ENCODE measurements at places on chromosomes 6 and 20.

DNA sequence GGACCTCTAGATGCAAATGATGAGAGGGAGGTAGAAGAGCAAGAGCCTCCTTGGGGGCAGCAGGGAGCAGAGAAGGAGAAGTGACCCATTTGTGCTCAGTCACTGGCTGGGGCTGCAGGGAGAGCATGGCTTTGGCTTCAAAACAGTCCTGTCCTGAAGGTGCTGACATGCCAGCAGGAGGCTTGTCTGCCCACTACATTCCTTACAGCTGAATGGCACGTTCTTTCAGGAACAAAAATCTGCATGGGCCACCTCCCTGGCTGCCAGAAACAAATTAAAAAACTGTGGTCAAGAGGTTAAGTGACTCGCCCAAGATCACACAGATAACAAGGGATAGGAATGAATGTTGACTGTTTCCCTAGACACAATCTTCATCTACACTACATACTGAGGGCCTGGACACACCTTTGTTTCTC, 188.8 kb downstream of the HIVEP2 start:
- no peak for DNase-seq

DNA sequence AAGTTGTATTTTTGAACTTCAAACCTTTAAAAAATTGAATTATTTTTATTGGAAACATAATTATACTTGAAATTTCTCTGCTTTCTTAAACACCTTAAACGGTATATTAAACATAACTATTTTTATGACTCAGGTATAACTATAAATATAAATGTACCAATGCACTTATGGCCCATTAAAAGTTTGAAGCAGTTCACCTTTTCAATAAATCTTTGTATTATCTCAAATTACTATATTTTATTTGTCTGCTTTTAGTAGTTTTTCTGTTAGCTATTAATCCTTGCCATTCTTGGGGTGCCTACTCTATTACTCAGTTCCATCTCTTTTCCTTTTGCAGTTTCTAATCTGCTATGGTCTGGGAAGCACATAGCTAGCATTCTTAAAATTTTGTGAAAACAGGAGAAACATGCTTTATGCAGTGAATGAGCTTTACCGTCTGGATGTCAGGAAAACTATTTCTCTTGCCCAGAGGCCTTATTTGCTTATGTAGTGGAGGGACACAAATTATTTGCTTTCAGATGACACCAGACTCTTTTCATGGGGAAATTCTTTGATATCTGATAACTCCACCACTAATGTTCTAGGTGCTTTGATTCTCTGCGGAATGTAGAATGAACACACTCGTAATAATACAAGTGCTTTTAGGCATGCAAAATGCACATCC, 378.9 kb upstream of the CITED2 start:
- no peak for DNase-seq

GRCh38 chr6:150586850-150587359, 12.8 kb upstream of the PLEKHG1 start:
- no peak for DNase-seq

- no peak for DNase-seq
Observed at GRCh38 chr6:25706314-25707014, 48.1 kb upstream of the SLC17A4 start.

DNA sequence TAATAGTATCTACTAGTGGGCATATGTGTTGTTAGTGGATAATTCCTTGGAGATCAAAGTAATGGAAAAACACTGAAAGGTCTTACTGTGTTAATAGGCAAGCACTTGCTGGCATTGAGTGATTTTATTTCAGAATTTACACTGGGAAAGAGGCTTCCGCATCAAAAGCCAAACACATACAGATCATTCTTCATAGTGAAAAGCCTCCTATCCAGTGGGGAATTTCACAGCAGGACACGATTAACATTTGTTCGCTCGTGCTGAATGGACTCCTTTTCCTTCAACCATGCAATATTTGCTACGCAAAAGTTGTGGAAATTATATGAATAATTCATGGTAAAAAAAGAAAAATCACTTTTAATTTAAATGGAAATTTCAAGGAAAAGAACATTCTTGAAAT, 26.4 kb downstream of the GABRR1 start:
- DNase-seq, result no peak

- no peak for DNase-seq
Observed at GRCh38 chr6:166423051-166423745, 40.5 kb upstream of the MPC1 start.

DNA sequence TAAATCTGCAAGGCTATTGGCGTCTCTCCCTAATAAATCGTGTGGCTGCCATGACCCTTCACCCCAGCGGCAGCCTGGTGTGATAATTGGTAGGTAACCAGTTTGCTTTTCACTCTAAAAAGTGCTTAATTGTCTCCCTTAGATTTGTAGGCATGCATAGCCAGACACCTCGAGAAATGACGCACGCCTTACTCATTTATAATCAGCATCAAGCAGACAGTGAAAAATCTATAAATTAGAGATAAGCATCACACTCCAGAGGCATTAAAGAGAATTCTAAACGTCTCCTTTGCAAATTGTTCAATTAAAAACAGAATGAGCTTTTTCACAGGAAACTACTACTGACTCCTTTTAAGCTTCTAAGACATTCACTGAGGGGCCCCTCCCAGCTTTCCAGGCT, 110.2 kb upstream of the RPS6KA2 start:
- no peak for DNase-seq

DNA sequence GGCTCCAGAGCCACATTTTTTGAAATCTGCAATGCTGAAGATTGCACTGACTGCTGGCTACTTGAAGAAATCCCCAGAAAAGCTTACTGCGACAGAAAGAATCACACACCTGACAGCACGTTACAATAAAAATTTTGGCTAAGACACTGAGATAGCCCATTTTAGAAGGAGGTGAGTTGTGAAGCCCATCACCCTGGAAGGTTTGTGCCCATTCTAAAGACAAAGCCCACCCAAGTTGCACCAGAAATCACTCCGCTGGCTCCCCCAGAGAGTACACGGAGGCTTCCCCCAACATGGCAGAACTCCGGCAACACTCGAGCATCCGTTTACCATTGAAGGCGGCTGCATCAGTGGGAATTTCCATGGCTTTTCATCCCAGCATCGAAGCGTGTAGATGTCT, 29.4 kb downstream of the LPA start:
- no peak for DNase-seq

DNA sequence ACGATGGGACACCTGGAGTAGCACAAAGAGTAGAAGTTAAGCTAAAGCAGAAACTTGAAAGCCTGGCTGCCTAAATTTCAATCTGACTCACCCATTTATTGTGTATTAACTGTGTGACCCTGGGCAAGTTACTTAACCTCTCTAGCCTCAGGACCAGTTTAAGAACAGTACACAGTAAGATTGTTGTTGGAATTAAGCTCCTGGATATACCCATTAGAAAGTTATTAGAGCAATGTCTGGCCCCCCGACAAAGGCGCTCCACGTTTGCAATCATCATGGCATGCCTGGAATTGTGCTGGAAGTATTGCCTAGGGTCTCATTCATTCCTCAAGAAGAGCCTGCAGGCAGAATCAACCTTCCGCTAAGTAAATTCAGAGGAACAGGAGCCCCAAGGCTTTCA, 1.4 kb downstream of the SDC4 start:
- no peak for DNase-seq

GRCh38 chr20:51893723-51894122, 91.4 kb upstream of the SALL4 start:
- DNase-seq, result no peak

DNA sequence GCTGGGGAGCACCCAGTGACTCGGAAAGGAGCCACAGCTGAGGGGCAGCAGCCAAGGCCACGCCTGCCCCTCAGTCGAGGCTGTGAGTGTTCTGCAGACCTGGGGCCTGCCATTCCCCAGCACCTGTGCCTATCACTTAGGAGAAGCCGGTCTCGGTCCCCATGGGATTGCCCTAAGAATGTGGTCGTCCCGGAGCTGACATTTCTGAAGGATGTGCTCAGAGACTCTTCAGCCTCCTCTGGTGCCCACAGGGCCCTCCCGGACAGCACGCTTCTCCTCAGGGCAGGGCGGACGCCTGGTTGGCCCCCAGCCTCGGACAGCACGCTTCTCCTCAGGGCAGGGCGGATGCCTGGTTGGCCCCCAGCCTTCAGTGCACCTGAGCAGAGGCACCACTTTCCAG, 223.9 kb downstream of the ERMARD start:
- no peak for DNase-seq

DNA sequence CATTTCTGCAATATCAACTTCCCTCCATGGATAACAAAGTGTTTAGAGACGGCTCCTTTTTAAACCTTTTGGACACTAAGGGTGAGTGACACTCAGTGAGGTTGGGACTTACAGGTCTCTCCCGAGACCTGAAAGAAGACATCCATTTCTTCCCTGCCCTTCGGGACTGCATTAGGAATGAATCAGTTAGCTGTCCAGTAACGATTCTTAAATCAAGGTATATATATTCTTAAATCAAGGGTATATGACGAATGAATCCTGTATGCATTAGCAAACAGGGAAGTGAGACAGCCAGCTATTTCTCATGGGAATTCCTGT, 52.9 kb downstream of the EDN1 start:
- no peak for DNase-seq

GRCh38 chr20:20894753-20895152, 182.3 kb upstream of the RALGAPA2 start:
- no peak for DNase-seq

DNA sequence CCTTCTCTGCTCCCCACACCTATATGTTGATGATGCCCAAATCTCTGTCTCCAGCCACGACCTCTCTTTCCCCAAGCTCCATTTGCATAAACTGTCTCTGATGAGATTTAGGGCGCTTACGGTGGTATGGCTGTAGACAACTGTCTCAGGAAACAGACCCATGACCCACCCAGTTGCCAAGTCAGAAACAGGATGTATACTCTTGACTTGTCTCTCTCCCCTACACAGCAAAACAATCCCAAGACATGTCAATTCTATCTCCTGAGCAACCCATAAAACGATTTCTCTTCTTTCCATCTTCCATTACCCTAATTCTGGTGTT, 13.9 kb downstream of the GNL1 start:
- DNase-seq, result no peak

DNA sequence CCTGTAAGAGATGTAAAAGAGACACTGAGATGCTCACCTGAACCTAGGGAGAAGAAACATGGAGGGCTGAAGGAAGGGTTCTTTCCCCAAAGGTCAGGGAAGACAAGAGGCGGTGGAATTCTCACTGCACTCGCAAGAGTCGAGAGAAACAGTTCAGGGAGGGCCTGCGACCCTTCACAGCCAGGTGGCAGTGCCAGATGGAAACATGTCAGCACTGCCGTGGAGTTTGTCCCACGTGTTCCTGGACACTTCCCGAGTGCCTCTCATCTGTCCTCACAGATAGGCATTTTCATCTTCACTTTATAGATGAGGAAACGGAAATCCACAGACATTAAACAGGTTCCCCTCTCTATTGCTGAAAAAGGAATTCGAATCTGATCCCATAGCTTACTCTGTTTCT, 70.4 kb upstream of the SYNJ2 start:
- DNase-seq, result no peak

- DNase-seq, result no peak
Observed at GRCh38 chr6:11353921-11354389, 121.5 kb upstream of the NEDD9 start.
